Muscle of back (tissue), 13 donors: ENCODE measurements at places on chromosomes 13 and 19.

DNA sequence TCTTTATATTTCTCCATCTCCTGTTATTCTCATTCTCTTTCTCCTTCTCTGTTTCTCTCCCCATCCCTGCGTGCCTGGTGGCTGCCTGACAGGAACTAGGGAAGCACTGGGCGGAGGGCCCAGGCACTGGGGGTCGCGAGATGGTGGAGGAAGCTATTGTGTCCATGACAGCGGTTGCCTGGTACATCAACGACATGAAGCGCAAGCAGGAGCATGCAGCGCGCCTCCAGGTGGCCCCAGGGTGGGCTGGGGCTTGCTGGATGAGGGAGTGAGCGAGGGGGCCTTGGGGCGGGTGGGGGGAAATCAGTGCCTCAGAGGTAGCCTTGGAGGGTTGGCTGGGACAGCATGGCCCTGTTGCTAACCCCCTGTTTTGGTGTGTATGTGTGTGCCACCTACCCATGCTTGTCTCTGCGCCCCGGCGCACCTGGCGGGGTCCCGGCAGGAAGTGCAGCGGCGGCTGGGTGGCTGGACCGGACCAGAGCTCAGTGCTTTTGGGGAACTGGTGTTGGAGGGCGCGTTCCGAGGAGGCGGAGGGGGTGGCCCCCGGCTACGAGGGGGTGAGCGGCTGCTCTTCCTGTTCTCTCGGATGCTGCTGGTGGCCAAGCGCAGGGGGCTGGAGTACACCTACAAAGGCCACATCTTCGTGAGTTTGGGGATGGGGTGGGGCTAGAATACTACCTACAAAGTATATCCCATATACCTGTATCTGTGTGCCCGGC lies 5.2 kb downstream of the PLEKHG2 start:
- no peak for DNase-seq

GRCh38 chr13:30857018-30857417 lies 49.1 kb upstream of the MEDAG start:
- no peak for DNase-seq

DNA sequence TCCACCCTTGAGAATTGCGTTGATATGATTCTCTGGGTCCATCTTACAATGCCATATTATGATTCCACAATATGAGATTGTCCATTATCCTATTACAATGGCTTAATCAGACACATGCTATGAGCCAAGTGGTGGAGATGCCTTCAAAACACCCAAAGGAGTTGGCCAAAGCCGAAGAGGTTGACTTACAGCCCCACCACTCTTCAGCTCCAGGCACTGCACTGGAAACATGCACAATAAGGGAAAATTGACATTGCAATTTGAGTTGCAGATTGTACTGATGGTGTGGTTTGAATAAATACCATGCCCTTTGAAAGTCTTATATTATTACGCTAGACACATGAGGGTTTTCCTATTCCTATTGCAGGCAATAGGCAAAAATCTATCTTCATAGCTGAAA lies 75.4 kb upstream of the TNFSF11 start:
- no peak for DNase-seq

DNA sequence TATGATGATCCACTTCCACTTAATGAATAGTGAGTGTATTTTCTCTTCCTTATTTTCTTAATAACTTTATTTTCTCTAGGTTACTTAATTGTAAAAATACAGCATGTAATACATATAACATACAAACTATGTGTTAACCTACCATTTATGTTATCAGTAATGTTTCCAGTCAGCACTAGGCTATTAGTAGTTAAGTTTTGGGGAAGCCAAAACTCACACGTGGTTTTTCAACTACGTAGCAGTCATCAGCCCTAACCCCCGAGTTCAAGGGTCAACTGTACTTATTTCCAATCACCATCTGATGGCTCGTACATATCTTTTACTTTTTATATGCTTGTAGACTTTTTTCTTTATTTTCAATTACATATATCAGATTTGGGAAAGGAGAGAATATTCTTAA lies 95.7 kb downstream of the TNFSF13B start:
- no peak for DNase-seq

- DNase-seq = no peak
These were observed 1295.1 kb downstream of the EFNB2 start for GRCh38 chr13:105240371-105240770.

GRCh38 chr13:71513411-71514033 lies 353.5 kb downstream of the DACH1 start:
- DNase-seq = no peak

DNA sequence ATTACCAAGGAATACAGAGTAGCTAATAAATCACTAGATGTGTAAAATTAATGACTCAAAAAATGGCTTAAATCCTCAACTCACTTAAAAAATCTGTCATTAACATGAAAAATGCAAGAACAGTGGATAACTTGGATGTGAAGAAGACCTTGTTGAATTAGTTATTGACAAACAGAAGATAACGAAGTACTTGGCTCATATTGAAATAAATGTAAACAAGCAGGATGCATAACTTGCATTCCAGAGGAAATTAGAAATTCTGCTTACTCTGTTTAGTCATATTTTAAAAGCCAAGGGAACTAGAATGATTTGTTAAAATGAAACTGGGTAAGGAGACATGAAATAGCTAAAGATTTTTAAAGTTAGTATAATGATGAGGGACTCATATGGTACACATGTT lies 1812.2 kb downstream of the PCDH9 start:
- peak; percentile 1 for DNase-seq

DNA sequence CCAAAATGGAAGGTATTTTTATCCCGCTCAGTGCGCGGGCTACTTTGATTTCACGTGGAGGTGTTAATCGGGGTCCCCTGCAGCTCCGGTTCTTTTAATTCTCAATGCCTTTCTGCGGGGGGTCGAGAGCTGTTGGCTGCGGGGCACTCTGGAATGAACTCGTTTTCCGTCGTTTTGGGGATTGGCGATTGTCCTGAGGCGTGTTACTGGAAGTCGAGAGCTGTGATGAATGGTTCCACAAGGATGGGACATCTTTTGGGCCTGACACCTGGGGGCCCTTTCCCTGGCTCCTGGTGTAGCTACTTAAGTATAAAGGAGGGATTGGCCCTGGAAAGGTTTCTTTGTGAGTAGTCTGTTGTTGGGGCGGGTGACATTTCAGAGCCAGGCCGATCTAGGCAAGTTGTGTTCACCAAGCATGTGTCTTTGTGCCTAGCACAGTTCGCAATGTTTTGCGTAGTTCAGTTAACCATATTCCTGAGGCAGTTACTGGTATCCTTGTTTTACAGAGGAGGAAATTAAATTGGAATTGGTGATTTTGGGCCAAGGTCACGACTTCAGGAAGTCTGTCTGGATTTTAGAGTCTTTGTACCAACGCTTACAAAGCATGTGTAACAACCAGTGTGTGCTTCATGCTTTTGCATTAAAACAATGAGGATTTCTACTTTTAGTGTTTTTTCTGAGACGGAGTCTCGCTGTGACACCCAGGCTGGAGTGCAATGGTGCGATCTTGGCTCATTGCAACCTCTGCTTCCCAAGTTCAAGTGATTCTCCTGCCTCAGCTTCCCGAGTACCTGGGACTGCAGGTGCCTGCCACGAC lies 846 bp downstream of the RPL13A start:
- no peak for DNase-seq

DNA sequence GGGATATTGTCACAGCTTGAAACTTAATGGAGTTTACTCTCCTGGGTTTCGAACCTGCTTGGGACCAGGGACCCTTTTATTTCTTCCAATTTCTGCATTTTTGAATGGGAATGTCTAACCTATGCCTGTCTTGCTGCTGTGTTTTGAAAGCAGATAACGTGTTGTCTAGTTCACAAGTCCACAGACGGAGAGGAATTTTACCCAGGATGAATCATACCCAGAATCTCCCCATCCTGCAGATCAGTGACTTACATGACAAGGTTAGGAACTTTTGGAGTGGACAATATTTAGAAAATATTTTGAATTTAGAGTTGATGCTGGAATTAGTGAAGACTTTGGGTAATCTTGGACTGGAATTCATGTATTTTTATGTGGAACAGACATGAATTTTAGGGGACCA lies 68.6 kb upstream of the RFXAP start:
- no peak for DNase-seq

DNA sequence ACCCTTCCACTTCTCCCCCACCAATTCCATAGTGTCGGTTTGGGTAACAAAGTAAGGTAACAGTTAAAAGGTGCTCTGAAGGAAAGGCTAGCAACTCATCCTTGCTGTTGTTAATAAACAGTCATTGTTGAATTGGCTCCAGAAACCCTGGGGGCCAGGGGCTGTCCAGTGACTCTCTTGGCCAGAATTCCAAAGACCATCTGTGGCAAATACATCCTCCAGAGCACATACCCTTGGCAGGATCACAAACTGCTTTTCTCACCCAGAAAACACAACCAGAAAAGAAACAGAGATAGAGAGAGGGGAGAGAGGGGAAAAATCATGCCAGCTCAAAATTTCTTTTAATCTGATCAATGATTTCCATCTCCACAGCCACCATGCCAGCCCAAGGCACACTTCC lies 22.1 kb downstream of the CACNA1A start:
- DNase-seq = no peak

- no peak for DNase-seq
These were observed 73.9 kb upstream of the GPR183 start for GRCh38 chr13:99380921-99381645.

DNA sequence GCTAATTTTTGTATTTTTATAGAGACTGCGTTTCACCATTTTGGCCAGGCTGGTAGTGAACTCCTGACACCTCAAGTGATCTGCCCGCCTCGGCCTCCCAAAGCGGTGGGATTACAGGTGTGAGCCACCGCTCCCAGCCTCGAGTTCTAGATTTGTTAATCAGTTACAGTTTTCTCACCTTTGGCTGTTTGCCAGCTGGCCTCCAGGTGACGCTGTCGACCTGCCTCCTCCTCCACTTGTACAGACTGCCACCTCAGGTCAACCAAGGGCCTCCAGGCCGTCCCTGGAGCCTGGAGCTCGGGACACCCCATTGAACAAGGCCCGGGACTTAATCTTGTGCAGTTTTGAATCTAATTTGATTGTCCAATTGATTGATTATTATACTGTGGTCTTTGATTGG lies 45.5 kb downstream of the IER2 start:
- DNase-seq = no peak

DNA sequence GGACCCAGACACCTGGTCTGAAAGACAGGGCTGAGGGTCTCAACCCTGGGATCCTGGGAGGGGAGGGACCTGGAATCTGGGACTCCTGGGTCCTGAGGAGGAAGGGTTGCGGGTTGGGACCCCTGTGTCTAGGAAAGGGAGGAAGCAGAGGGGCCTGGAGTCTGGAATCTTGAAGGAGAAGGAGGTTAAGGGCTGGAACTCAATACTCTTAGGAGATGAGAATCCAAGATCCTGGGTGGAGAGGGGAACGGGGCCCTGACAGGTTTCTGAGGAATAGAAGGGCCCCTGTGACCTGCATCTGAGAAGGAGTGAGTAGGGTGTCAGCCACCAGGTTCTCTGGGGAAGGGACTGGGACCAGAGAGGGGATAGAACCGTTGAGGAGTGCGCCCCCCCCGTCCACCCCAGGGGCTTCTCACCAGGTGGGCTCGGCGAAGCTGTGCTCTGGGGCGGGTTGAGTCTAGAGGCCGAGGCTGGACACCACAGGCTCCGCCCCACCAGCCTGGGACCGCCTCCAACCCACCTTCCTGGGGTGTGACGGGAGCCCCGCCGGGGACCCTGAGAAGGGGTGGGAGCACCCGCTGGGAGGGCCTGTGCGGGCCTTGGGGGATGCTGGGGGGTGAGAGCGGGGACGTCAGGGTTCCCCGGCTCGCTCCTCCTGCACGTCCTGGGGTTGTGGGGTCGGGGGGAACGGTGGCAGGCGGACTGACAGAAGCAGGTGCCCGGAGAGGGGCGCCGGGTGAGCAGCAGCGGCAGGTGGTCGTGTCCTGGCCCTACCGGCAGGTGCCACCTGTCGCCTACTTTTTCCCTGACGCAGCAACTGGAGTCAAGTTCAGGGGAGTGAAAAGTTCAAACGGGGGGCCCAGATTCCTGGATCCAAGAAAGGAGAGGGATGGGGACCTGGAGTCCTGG lies at the start of gene MAMSTR:
Gene MAMSTR, minus strand, starts transcription at position 463 of the 909 bp plus-strand sequence. CDS start 694 bp downstream, outside the sequence.
- DNase-seq = peak; percentile 74

- no peak for DNase-seq
These were observed 65.1 kb upstream of the RANBP3 start for GRCh38 chr19:6042776-6043726.

DNA sequence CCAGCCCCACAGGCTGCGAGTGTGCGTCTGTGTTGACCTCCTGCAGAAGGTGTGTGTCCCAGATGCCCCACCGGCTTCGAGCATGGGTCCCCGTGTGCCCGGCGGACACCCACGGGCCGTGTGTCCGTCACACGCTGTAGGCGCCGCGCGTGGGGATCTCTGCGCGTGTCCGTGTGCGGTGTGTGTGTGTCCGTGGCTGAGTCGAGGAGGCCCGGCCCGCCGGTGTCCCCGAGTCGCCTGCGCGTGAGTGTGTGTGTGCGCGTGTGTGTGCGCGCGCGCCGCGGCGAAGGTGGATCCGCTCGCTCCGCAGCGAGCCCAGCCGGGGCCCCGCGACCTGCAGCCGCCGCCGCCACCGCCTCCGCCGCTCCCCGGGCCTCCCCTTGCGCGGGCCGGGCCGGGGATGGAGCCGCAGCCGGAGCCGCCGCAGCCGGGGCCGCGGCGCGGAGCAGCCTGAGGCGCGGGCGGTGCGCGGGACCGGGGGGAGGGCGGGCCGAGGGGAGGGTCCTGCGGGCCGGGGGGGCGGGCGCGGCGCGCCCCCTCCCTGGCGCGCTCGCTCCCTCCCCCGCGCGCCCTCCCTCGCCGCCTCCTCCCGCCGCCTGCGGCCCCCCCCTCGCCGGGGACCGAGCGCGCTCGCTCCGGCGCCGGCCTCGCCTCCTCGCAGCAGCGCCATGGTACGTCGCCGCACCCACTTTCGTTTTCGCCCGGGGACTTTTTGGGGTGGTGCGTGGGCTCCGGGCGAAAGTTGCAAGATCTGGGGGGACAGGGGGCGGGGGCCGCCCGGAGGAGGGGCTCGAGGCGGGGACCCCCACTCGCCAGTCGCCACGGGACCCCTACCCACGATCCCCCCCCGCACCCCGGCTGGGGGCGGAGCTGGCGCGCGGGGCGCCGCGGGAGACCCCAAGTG lies 7.1 kb upstream of the NFIC start:
- no peak for DNase-seq
